ENCODE measurements at places on chromosomes 16 and 17.

DNA sequence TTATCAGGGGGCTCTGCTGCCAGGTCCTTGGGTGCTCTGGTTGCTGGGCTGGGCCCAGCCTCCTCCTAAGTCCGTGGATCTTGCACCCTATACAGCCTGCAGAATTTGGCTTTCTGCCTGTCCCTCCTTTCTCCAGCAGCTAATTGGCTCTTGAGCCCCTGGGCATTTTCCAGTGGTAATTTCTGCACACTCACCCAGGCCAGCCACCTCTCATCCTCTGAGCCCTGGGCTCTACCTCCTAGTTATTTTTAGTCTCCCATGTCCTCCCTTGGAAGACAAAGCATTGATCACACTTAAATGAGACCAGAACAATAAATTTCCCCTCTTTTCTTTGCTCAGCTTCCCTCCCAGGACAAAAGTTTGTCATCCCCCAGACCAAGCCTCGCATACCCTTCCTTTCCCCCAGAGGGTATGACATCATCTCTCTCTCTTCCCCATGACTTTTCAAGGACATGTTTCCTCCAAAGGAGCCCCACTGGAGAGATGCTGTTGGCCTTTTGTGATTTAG, 38.1 kb downstream of the C17orf75 start:
- peak; percentile 34 for DNase-seq

DNA sequence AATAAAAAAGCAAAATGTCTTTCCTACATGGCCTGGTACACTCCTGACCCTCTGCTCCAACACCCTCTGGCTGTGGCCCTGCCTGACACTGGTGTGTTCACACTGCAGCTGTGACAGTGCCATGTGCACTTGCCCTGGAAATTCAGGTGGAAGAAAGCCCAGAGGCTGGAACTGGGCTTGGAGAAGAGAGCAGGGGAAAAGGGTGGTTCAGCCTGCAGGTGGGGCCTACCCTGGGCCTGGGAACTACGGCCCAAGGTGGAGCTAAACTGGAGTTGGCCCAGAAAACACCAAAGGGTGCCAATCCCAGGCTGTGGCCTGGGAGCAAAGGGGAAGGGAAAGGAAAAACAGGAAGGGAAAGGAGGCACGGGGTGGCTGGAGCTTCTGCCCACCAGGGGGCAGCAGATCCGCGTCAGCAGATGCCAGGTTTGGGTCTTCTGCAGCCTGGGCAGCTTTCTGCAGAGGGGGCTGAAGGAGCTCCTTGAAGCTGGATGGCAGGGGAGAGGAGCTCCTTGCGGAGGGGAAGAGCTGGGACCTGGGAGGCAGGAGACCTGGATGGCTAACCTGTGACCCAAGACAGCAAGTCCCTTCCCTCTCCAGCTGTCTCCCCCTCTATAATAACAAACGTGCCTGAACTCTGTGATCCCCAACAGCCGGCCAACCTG, 15.4 kb upstream of the CTCF start:
- DNase-seq = peak; percentile 58

- peak; percentile 62 for DNase-seq
Measured at GRCh38 chr17:68290955-68291835, at the start of the genes ARSG and SLC16A6. TSS of gene ARSG (plus strand) at chr17:68291495. CDS start at chr17:68307494, 15,999 bp downstream. TSS of gene SLC16A6 (minus strand) at chr17:68291127. CDS start at chr17:68278320, 12,807 bp downstream.

DNA sequence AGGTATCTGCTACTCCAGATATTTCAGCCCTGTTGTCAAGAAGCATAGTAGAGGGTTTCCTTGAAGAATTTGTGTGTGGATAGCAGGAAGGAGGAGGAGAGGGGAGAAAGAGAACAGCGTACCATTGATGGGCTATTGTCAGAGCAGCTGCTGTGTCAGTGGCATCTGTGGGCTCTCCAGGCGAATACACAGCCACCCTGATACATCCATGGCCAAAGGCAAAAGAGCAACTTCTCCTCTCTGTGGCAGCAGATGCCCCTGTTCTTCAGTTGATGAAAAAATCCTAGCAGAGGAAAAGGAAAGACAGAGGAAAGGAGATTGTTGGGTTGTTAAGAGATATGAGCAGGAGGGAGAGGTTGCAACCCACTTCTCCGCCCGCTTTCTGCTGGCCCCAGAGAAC, 12.2 kb upstream of the KCNJ2 start:
- no peak for DNase-seq

DNA sequence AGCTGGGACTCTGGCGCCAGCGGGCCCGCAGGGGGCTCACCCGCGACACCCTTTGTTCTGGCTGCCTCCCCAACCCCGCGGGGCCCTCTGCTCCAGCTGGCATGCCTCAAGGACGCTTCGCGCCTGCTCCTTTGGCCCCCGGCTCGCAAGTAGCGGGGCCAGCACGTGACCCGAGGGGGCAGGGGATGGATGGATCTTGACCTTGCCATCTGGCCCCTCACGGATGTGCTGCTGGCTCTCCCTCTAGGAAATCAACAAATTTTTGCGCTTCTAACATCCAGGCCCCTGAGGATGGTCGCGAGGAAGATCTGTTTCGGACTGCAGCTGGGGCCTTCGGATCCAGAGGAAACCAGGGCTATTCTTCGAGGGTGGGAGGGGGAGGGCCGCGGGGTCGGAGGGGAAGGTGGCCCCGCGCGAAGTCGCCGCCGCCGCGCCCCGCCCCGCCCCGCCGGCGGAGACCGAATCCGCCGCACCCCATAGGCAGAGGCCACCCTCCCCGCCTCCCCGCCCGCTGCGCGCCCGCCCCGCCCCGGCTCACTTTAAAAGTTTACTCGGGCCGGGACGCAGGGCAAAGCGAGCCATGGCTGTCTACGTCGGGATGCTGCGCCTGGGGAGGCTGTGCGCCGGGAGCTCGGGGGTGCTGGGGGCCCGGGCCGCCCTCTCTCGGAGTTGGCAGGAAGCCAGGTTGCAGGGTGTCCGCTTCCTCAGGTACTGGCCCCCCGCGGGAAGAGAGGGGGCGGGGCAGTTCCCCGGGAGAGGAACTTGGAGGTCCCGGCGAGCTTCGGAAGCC, at the start of gene ACSF2:
TSS of gene ACSF2 (plus strand) at position 537 of the 790 bp plus-strand sequence. CDS start at position 581, 44 bp downstream.
- DNase-seq = peak; percentile 62

DNA sequence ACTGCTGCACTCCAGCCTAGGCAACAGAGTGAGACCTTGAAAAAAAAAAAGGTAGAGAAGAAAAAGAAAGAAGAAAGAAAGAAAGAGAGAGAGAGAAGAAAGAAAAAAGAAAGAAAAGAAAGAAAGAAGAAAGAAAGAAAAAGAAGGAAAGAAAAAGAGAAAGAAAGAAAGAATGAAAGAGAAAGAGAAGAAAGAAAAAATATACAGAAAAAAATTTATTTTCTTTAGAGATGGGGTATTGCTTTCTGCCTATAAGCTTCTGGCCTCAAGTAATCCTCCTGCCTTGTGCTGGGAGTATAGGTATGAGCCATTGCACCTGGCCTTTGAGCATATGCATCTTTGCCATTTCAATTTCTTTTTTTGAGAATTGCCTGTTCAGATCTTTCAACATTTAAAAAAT, 156.8 kb downstream of the IRX3 start:
- no peak for DNase-seq

DNA sequence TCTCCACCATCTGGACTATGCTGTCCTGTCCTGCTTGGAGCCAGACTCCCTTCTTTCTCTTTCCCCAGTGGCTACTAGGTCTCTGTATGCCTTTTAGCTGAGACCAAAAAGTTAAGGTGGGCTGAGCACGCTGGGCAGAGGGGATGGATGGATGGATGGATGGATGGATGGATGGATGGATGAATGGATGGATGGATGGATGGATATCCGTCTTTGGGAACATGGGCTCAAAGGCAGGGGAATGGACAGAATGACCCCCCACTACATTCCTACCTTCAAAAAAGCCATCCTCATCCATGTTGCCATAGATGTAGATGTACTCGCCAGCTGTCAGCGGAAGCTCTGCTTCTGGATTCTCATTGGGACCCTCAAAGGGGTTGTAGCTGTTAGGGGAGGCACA, 12.8 kb downstream of the TSPOAP1 start:
- DNase-seq = no peak

DNA sequence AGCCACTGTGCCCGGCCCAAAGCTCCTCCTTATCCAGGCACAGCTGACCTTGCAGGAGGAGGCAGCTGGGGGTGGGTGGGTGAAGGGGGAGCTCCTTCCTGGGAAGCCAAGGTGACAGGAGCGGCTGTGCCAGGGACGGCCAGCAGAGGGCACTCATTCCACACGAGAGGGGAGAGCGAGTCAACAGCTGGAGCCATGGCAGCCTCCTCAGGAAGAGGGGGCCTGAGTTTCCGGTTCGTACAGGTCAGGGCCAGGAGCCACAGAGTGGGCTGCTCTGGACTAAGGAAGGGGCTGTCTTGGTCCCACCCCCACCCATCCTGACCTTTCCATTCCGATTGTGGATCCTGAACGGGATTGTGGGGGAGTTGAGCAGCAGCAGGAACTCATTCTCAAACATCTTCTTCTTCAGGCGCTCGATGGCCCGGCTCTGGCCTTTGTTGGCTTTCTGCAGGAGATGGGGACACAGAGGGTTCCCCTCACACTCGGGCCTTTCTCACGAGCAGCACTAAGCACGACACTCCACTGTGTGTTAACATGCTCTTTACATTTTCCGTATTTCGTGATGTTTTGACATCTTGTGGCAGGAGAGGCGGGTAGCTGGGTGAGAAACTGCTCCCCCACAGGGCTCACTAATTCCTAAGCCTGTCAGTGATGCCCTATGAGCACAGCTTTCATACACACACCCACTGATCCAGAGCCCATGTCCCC, 61.6 kb downstream of the TIMM22 start:
- peak; percentile 40 for DNase-seq

DNA sequence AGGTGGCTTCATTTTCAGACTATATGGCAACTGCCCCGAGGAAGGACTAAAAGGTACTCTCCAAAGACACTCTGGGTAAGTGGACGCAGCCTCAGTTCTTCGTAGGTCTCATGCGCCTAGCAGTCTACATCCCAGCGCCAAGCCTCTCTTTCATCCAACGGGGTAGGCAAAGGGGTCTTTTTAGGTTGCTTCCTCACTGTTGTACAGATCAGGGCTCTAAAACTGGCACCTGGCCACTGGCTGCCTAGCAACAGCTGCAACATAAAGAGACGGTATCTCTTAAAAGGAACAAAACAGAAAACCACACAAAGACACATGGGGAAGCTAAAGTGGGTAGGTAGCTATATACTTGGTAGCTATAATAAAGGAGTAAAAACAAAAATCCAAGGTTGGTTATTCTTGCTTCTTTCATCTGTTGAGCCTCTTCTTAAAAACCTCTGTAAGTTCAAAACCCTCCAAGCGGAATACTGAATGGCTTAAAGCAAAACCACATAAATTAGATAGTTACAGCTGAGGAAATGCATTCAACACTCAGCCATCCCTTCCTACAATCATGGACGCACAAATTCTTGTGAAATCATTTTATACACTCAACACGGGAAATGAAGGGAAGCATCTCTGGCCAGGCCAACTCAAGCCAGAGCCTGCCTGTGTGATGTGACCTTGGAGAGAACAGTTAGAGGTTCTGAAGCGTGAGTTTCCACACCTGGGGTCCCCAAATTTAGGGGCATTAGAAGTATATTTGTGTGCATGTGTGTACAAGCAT, 22.7 kb downstream of the CYTH1 start:
- peak; percentile 45 for DNase-seq

GRCh38 chr17:32671896-32672295, 185.1 kb downstream of the CDK5R1 start:
- DNase-seq = peak; percentile 2

- no peak for DNase-seq
Measured at GRCh38 chr16:239948-240277, 5.3 kb downstream of the FAM234A start.

DNA sequence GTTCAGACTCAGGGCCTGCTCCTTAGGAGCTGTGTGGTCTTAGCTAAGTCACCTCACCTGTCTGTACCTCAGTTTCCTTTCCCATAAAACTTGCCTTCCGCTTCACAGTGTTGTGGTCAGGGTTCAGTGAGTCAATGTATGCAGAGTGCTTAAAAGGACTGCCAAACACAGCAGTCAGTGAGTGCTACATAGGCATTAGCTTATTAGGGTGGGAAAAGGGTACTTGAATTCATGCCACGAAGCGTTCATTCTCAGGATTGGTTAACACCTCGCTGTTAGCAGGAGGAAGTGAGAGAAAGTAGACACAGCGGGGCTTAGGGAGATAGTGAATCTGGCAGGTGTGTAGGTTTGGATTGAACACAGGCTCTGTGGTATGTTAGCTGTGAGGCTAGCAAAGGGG, 155.2 kb downstream of the SHISA9 start:
- no peak for DNase-seq

DNA sequence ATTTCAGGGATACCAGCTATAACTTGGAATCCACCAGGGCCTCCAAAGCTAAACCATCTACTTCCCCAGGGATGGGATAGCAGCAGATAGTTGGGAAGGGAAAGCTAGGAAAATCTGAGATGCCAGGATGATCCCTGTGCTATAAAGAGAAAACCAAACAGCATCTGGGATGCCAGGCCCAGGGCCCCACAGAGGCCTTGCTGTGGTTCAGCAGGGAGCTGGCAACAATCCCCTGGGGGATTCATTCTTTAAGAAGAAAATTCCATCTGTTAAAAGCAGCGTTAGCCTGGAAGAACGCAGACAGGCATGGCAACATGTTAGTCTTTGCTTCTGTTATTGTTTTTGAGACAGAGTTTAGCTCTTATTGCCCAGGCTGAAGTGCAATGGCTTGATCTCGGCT, 16.6 kb downstream of the MYO18A start:
- DNase-seq = no peak

GRCh38 chr17:71104225-71104624, 934.9 kb downstream of the KCNJ2 start:
- no peak for DNase-seq

DNA sequence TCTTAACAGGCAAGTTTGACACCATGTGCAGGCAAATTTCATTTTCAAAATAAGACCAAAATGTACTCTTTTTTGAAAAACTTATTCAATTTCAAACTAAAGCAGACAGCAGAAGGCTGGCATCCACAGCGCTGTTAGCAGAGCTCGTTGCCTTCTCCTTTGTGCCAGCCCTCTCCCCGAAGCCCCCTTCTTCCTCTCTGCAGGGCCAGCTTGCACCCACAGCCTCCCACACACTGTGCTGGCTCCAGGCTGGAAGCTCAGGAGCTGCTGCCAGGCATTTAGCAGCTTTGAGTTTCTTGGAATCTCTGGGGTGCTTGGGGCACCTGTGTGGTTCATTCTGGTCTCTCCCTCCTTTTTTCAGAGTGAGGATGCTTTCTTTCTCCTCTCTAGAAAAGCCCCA, 37.7 kb downstream of the GP2 start:
- DNase-seq = no peak

DNA sequence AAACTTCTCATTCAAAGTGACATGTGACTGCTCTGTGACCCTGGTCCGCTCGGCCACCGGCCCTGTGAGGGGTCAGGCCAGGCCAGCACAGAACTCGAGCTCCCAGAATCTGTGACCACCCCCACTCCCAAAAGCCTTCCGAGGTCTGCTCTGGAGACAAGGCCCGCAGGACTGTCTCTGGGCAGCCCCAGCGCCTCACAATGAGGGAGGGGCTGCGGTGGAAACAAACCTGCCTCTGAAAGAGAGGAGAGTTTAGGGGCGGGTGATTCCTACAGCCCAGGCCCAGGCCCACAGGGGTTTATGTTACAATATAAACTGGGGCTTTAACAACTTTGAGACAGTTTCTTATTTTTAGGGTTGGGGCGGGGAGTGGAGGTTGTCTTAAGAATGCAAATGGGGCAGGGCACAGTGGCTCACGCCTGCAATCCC, 19.9 kb downstream of the IGFBP4 start:
- DNase-seq = no peak
